ENCODE measurements at places on chromosomes 3 and 15.
A peak's percentile ranks its signal among the peaks of the same experiment; 100 is the strongest.

DNA sequence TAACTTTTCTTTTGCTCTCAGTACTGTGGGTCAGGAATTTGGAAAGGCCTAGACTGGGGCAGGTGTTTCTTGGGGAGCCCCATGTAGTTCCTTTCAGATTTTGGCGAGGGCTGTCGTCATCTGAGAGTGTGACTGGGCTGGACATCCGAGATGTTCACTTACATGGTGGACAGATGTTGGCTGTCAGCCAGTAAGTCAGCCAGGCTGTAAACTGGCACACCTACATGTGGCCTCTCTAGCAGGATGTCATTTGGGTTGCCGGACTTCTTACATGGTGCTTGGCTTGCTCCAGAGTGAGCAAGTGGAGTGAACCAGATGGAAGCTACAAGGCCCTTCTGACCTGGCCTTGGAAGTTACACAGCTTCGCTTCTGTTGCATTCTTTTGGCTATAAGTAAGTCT is 20.7 kb downstream of the TATDN2 start:
- no peak for DNase-seq

- no peak for DNase-seq
Observed at GRCh38 chr3:11562277-11562881, 81.3 kb downstream of the VGLL4 start.

GRCh38 chr3:14524311-14524711 is 15.8 kb downstream of the GRIP2 start:
- no peak for DNase-seq

- no peak for DNase-seq
Observed at GRCh38 chr3:31265646-31266428, 266.9 kb upstream of the STT3B start.

GRCh38 chr15:59274126-59274970 is 67.7 kb downstream of the LDHAL6B start:
- peak; percentile 54 for DNase-seq

DNA sequence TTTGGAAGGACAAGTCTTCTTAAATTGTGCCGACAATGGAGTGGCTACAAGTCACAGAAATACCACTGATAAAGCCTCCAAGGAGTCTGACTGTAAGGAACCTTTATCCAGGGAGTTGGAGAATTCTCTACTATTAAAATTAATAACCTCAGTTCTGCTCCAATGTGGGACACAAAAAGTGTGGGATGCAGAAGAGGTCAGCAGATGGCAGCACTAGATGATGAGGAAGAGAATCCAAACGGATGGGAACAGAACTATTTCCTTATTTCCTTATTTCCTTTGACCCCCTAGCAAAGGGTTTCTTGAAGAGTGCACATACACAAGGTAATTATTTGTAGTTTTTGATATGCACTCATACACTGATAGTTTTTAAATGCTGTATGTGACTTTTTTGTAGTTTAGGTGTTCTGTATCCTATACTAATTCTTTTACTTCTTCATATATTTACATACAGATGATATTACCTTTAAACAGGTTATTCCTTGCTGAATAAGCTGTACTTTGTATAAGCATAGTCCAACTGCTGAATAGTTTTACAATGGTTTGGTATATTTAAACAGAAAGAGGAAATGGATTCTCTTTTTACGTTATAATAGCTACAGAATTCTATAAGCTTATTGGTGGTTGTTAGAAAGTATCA is 25.6 kb upstream of the NLGN1 start:
- peak; percentile 38 for DNase-seq

- DNase-seq, result no peak
Observed at GRCh38 chr15:70088455-70088854, 9.3 kb downstream of the TLE3 start.

All from fibroblast of skin of scalp (primary cell).